ENCODE measurements at places on chromosomes 6 and 20.

GRCh38 chr6:118525913-118526780 lies 21.9 kb upstream of the PLN start:
- no peaks in the 10 kb centered on the region for H3K27me3 ChIP-seq
- no peaks in the 10 kb centered on the region for H3K4me1 ChIP-seq
- DNase-seq: no peak
- H3K27ac ChIP-seq: no peak overlapping the region
- no peak overlapping the region for H3K4me3 ChIP-seq

DNA sequence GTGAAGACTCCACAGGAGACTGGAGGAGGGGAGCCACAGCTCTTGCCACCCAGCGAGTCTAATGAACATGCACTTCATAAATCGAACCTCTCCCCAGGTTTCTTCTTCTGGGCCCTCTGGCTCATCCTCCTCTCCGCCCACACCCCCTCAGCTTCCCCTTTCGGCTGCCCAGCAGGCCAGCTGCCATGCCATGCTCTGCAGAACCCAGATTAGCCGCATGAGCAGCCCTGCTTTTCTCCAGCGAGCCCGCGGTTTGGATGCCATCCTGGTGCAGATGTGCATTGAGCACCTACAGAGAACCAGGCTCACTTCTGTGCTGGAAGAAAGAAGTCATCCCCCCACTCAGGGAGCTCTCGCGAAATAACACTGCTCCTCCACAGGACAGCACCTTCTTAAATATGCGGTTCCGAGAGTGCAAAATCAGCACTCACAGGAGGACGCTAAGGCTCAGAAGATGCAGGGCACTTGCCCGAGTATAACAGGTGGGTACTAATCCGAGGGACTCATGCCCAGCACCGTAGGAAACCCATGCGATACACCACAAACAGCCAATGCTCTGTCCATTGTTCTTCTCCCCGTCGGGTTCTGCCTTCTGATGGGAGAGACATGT lies 143.0 kb upstream of the THBS2 start:
- no peaks in the 10 kb centered on the region for H3K36me3 ChIP-seq
- DNase-seq: no peak
- no peak overlapping the region for H3K27ac ChIP-seq
- no peak overlapping the region for H3K4me3 ChIP-seq
- no peaks in the 10 kb centered on the region for H3K4me1 ChIP-seq

GRCh38 chr6:36340618-36341454 lies 4.1 kb upstream of the BNIP5 start:
- H3K4me1 ChIP-seq: peaks cover 3% of the 10 kb centered on the region
- no peak overlapping the region for H3K27ac ChIP-seq
- no peak overlapping the region for H3K4me3 ChIP-seq
- H3K36me3 ChIP-seq: no peaks in the 10 kb centered on the region
- peak; percentile 69 for DNase-seq

DNA sequence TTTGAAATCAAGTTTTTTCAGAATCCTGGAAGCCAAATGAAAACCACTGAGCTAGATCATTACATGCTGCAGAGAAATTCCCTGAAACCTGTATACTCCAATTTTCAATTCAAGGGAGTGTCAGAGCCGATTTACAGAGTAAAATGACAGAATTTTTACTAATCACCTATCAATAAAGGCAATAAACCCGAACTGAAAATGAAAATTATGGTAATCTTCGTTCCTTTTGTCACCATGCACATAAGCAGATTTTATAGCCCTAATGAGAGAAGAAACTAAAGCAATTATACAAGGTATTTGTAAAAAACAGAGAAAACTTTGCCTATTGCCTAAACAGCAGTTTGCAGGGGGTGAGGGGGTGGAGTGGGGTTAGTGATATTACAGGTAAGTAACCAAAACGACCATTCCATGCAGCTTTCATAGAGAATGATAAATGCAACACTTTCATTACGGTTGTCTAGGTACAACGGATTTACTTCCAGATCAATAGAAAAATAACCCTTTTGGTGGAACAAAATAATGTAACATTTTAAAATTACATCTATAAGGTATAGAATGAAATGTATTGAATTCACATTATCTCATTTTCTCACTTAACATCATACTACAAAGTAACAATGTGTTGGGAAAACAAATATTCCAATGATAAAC lies 115.2 kb upstream of the BEND6 start:
- DNase-seq: no peak
- H3K27ac ChIP-seq: no peak overlapping the region
- H3K36me3 ChIP-seq: no peaks in the 10 kb centered on the region
- peaks cover 7% of the 10 kb centered on the region for H3K4me1 ChIP-seq

DNA sequence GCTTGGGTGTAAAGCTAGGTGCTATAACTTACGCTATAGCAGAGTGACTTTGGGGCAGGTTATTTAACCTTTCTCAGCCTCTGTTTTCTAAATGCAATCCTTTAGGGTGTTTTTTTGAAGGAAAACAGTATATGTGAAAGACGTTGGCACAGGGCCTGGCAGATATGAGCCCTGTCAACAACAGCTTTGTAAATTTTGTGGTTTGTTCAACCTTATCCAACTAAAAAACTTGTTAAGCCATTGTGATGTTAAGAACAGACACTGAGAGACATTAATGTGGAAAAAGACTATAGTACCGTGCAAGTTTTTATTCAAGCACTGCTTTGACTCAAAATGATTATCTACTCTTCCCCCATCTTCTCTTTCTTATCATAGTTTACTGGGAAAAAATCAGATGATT lies 8.2 kb downstream of the HECA start:
- H3K27me3 ChIP-seq: no peaks in the 10 kb centered on the region
- H3K36me3 ChIP-seq: no peaks in the 10 kb centered on the region
- DNase-seq: no peak

- H3K27me3 ChIP-seq: no peaks in the 10 kb centered on the region
- H3K27ac ChIP-seq: no peak overlapping the region
- DNase-seq: no peak
- no peaks in the 10 kb centered on the region for H3K36me3 ChIP-seq
- H3K4me1 ChIP-seq: peaks cover 12% of the 10 kb centered on the region
Observed at GRCh38 chr6:87656857-87657256, 45.2 kb downstream of the AKIRIN2 start.

GRCh38 chr6:23394681-23395080 lies 731.3 kb upstream of the NRSN1 start:
- no peaks in the 10 kb centered on the region for H3K36me3 ChIP-seq
- no peaks in the 10 kb centered on the region for H3K4me1 ChIP-seq
- H3K27me3 ChIP-seq: no peaks in the 10 kb centered on the region
- H3K4me3 ChIP-seq: no peak overlapping the region

All from fibroblast of lung (primary cell).